Stimulated activated CD4-positive, alpha-beta T cell treated with anti-CD3 and anti-CD28 coated beads, Interleukin-1b, Interleukin-23, amount 100 ng/mL, for 24 hours (primary cell): ENCODE measurements at places on chromosomes 2 and 18.

DNA sequence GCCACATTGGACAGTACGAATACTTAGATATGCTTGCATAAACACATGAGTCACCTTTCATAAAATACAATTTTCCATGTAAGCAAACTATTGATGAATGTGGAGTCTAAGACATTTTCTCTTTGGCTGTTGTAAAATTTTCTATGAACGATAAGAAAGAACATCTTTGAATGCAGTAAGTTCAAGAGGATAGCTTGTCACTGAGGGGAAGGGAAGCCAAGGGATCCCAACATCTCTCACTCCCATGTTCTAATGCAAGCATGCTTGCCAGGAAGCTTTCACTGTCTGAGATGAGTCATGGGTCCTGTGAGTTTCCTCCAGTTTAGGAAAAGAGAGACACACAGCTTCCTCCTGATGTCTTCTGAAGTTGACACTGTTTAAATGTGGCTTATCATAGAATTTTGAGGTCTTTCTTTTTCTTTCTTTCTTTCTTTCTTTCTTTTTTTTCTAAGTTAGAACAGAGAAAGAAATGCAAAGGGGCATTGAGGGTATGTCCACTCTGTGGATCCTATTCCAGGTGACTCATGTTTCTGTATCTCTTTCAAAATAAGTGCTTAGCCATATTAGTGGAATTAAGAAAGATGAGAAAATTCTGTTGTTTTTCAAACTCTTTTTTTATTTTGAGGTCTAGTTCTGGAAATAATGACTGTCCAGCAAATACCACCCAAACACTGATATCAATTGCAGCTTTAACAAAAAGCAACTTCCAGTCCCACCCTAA, 146.6 kb downstream of the RDH14 start:
- DNase-seq: no peak

- DNase-seq: no peak
Observed at GRCh38 chr2:68368654-68369336, 3.7 kb downstream of the PLEK start.

DNA sequence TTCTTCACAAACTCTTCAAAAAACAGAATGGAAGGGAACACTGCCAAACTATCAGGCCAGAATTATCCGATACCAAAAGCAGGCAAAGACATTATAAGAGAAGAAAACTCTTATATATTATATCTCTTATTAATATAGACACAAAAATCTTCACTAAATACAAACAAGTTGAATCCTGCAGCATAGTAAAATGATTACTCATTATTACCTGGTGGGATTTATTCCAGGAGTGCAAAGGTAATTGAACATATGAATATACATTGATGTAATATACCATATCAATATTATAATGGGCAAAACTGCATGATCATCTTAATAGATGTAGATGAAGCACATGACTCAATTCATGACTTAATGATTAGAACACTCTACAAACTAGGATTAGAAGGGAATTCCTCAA, 25.1 kb downstream of the ABCB11 start:
- no peak for DNase-seq

- DNase-seq: no peak
Observed at GRCh38 chr18:34548973-34549294, 161.2 kb upstream of the DTNA start.

DNA sequence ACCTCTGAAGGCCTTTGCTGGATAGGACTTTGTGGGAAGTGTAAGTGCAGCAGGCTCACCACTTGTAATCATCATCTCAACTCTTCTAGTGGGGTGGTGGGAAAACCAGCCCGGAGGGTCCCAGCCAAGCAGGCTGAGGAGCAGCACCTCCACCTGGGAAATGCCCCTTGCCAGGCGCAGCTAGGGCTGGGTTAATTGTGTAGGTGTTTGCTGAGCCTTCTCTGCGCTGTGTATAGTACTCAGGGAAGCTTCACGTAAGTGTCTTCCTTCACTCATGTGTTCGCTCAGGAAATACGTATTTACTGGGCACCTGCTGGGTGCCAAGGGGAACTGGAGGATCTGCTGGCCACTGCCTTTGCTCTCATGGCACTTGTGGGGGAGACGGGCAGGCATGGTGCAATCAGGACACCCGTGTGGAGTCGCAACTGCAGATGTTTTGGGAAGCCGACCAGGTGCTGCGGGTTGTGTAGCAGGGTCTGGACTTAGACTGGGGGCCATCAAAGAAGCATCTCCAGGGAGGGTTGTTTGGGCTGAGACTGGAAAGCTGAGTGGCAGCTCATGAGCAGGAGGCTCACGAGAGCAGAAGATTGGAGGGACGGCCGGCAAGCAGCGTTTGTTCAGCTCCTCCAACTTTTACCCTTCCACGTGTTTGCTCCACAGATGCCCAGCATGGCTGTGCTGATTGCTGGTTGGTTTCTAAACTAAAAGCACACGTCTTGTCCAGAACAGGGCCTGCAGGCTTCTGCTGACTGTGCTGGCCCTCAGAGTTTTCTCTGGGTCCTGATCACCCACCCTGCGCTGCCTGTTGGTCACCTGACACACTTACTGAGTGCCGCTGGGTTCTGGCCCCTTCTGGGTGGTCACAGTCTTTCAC, 164.6 kb downstream of the LDLRAD4 start:
- no peak for DNase-seq

DNA sequence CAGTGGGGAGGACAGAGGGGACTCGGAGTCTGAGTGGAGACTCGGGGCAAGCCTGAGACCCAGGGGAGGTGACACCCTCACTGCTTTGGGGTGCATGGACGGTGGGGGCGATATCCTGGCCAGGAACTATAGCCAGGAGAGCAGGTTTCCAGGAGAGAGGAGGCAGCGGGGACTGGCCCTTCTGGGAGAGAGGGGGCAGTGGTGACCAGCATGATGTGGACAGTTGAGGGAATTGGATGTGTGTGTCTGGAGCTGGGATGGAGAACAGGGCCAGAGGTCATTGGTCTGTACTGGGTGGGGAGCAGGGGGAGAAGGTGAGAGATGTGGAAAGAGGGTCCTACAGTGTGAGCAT, 63.6 kb downstream of the ACKR3 start:
- no peak for DNase-seq

DNA sequence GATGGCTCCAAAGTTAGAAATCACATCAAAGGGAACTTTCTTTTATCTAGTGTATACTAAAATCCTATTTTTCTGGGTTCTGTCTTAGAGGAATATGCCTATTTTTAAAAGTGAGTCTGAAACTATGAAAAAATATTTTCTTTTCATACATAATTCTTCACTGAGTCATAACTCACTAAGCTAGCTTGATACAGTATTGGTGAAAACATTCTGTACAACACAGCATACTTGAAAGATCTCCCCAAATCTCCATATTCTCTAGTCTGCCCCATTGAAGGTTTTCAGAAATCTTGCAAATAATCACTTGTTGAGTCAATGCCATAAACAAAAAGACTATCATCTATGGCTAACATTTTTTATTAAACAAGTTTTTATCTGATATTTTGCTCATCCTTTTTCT, 44.5 kb downstream of the COL3A1 start:
- no peak for DNase-seq
